ENCODE measurements at places on chromosomes 7 and 10. TPM values are rescaled to one million over a fixed set of nuclear protein-coding genes. Genes with fewer than 3 reads are reported as not detected.

GRCh38 chr7:131244259-131244852, 83.3 kb upstream of the MKLN1 start:
- no peaks in the 10 kb centered on the region for H3K36me3 ChIP-seq
- H3K4me1 ChIP-seq = no peaks in the 10 kb centered on the region
- no peak for DNase-seq
- H3K27me3 ChIP-seq = peaks cover 5% of the 10 kb centered on the region

DNA sequence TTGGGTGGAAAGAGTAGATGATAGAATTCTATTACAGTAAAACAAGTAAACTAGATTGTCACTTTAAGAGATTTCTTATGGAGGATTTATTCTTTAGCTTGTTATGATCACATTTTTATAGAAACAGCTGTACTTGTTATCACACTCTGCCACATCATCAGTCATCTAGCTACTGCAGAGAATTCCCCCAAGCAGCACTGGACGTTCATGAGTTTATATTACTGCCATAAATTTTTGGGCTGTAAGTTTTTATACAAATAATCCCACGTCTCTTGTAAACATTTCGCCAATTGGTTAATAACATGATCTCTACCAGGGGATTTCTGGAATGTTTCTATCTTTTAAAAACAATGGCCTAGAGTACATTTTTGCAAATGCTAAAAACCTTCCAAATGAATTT, 238.8 kb downstream of the POLR1F start:
- no peaks in the 10 kb centered on the region for H3K4me1 ChIP-seq
- no peaks in the 10 kb centered on the region for H3K36me3 ChIP-seq
- no peak overlapping the region for H3K27ac ChIP-seq
- H3K4me3 ChIP-seq = no peak overlapping the region
- DNase-seq = no peak

DNA sequence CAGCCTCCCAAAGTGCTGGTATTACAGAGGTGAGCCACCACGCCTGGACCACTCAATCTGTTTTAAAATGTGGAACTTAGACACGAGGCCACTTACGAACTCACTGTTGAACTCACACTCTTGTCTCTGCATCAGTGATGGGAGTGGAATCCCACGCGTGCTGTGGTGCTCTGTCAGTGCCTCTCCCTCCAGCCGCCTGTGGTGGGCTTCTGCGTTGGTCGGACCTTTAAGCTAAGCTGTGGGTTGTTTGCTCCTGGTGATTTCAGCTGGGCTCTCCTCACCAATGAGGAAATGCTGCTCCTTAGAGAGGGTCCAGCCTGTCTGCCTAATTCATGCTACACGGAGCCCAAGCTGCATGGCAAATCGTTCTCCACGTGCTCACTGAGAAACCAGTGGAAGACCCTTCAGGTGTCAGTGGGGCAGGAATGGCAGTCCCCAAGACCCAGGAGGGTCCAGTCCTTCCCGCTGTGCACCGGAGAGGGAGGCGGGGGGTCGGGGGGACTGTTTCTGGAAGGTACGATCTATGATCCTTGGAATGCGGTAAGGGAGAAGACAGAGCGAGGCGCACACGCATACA, 17.9 kb upstream of the PRKAR1B start:
- H3K36me3 ChIP-seq = peaks cover 23% of the 10 kb centered on the region
- H3K27ac ChIP-seq = no peak overlapping the region
- no peak for DNase-seq

GRCh38 chr7:104469166-104469820, 140.9 kb downstream of the LHFPL3 start:
- no peak overlapping the region for H3K4me3 ChIP-seq
- no peaks in the 10 kb centered on the region for H3K4me1 ChIP-seq
- no peak for DNase-seq
- no peak overlapping the region for H3K27ac ChIP-seq
- no peaks in the 10 kb centered on the region for H3K36me3 ChIP-seq

- no peaks in the 10 kb centered on the region for H3K4me1 ChIP-seq
- DNase-seq = no peak
- no peaks in the 10 kb centered on the region for H3K36me3 ChIP-seq
- no peaks in the 10 kb centered on the region for H3K27me3 ChIP-seq
These were observed 26.5 kb downstream of the GTF2IRD1 start for GRCh38 chr7:74479961-74480829.

GRCh38 chr7:124887247-124887646, 42.4 kb downstream of the POT1 start:
- DNase-seq = no peak
- H3K36me3 ChIP-seq = peaks cover 17% of the 10 kb centered on the region
- H3K27me3 ChIP-seq = no peaks in the 10 kb centered on the region
- no peaks in the 10 kb centered on the region for H3K4me1 ChIP-seq

DNA sequence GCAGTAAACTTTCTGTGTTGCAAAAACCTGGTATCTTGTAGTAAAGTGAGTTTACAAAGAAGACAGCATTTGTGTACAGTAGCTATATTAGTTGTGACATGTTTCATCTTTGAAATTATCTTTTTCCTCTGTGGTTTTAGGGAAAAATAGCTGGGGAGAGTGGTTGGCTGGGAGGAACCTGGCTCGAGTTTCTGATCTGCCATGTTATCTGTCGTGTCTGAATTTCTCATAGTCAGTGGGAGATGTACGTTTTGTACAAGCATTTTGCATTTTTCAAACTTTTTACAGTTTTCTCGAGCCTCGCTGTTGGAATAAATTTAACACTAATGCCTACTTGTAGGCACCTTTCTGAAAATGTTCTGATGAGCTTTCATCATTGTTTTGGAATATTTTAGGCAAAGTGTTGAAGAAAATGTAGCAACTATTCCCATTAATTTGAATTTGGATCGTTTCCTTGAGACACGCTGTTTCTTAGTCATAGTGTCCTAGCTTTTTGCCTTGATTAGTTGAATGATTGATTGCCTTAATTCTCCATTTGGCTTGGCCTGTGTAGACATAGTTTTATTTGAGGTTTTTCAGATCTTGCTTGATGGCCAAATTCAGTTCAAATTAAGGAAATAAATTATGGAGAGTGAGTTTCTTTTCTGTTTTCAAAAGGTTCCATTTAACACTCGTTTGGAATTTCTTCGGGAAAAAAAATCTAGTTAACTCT, 65.1 kb downstream of the CAMK1D start:
- peaks cover 4% of the 10 kb centered on the region for H3K27me3 ChIP-seq
- H3K4me3 ChIP-seq = no peak overlapping the region
- H3K36me3 ChIP-seq = peaks cover 8% of the 10 kb centered on the region
- H3K4me1 ChIP-seq = peaks cover 30% of the 10 kb centered on the region
- no peak for DNase-seq
- H3K27ac ChIP-seq = no peak overlapping the region

GRCh38 chr7:33745934-33746333, 159.4 kb upstream of the BMPER start:
- H3K27me3 ChIP-seq = no peaks in the 10 kb centered on the region
- H3K36me3 ChIP-seq = no peaks in the 10 kb centered on the region
- no peaks in the 10 kb centered on the region for H3K4me1 ChIP-seq
- no peak overlapping the region for H3K4me3 ChIP-seq

DNA sequence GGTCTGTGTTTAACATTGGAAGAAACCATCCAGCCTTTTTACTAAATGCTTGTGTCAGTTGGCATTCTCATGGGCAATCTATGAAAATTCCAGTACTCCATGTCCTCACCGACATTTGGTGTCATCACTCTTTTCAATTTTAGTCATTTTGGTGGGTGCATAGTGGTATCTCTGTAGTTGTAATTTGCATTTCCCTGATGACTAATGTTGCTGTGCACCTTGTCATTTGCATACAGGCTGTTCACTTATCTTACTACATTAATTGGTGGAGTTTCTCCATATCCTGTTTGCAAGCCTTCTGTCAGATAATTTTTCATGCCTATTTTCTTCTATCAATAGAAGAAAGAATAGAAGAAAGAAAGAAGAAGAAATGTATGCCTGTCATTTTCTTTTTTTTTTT, 73.7 kb downstream of the PLPP4 start:
- no peaks in the 10 kb centered on the region for H3K27me3 ChIP-seq
- no peaks in the 10 kb centered on the region for H3K4me1 ChIP-seq
- no peaks in the 10 kb centered on the region for H3K36me3 ChIP-seq
- no peak overlapping the region for H3K4me3 ChIP-seq

DNA sequence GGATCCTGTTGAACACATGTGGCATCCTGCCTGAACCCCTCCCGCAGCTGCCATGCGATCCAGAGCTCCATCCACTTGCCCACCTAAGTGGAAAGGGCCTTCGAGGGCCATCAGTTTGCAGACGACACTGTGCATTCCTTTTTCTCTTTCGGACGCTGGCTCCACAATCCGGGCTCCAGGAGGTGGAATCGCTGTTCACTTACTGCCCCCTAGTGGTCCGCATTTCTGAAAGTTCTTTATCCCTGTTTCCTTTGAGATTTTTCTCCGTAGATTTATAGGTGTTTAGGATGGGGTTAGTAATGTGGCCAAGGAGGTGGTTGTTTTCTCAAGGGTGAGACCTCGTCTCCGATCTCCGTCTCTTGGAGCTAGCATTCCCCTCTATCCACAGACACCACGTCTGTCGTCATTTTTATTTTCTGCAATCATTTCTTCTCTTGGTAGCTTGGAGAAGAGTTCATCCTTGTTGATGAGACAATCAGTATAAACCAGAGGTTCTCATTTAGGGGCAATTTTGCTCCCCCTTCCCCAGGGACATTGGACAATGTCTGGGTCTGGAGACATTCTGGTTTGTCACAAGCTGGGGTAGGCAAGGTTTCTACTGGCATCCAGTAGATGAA, 204.6 kb downstream of the ARHGAP21 start:
- peaks cover 30% of the 10 kb centered on the region for H3K4me1 ChIP-seq
- H3K36me3 ChIP-seq = peaks cover 6% of the 10 kb centered on the region
- peak; percentile 17 for DNase-seq
- H3K27me3 ChIP-seq = peaks cover 4% of the 10 kb centered on the region
- H3K27ac ChIP-seq = peak overlapping the region; percentile 11

The TAX1BP1 gene
- total RNA-seq = 88.6 TPM

The COL13A1 gene
- not detected for total RNA-seq

Data from activated T-helper 1 cell treated with anti-CD3 and anti-CD28 coated beads, Interleukin-12 subunit alpha, Interleukin-12 subunit beta, Interleukin-2, Interleukin-4 antibody, amounts not matched to agents 30 ng/mL and 10 ng/mL and 1 ng/mL, durations not matched to agents 14 hours and 24 hours and 36 hours (primary cell).